Astrocyte (in vitro differentiated cells and primary cell): ENCODE measurements at places on chromosomes 3 and 15.

- DNase-seq: peak; percentile 26
Observed at GRCh38 chr15:34628577-34629152, 45.2 kb upstream of the GOLGA8B start.

DNA sequence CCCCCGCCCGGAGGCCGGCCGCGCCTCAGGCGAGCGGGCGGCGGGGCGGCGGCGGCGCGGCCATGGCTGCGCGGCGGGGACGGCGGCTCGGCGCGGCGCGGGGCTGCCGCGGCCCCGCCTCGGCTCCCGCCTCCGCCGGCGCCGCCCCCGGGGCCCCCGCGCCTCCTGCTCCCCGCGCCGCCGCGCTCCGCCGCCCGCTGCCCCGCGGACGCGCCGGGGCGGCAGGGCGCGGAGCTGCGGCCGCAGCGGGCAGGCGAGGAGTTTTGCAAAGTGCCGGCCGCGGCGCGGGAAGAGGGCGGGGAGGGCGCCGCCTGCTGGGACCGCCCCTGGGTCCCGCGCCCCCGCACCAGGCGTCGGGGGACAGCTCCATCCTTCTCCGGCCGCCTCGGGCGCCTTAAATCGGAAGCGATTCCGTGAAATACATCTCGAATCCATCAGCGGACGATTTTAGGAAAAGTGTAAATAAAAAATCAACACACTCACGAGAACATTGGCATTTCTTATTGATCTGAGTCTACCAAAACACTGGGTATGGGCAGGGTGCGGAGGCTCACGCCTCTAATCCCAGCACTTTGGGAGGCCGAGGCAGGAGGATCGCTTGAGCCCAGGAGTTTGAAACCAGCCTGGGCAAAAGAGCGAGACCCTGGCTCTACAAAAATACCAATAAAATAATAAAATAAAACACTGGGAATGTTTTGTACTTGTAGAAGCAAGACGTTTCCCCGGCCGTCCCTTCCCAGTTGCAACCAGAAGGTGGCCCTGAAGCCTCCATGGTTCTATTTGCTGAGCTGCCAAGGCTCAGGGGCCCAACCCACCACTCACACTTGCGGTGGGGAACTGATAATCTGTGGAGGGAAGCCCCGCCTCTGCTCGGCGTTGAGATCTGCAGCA is 136.9 kb downstream of the NUP210 start:
- no peak for DNase-seq

- no peak for DNase-seq
Observed at GRCh38 chr3:14950274-14950673, 2.9 kb downstream of the NR2C2 start.

- no peak for DNase-seq
Observed at GRCh38 chr15:42042602-42043400, 22.0 kb upstream of the PLA2G4E start.

- no peak for DNase-seq
Observed at GRCh38 chr3:156902916-156903315, 76.8 kb downstream of the LEKR1 start.

DNA sequence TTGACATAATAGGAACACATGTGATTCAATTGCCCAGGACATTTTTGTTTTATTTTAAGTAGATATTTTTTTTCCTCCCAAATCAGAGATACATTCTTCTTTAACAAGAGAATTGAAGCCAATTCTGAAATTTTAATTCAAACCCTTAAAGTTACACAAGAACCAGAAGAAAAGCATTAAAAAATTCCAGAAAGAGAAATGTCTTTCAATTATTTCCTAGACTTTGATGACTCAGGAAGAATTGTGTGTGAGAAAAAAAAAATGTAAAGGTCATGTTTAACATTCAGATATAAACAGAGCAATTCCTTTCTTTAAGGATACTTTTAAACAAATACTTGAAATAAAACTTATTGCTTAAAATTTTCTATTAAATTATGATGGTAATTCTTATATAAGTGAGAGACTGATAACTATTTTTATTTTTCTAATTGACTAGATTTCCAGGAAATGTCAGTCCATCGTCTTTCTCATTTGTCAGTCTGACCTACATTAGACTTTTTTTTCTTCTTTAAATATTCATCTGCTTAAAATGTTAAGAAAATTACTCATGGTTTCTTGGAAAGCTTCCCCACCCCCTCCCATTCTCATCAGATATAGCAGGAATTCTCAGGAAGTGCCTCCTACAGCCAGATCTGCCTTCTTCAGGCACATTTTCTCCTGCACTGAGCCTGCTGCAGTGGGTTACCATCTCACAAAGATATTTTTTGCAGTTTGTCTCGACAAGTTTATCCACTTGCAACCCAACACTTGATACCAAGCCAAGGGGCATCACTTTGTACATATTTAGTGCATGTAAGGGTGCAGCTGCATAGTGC is 261.8 kb upstream of the CBLB start:
- peak; percentile 89 for DNase-seq

DNA sequence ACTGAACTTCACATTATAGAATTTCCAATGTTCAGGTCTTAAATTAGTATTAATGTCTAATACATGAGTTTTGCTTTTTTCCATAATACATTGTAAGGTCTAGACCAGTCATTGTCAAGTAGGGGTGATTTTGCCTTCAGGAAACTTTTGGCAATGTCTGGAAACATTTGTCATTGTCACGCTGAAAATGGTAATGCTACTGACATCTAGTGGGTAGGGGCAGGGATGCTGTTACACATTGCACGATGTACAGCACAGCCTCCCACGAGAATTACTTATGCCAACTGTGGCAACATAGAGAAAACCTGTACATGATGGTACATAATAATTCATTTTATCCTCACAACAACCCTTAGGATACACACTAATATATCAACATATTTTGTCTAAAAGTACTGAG is 384.1 kb downstream of the CADM2 start:
- DNase-seq: no peak

GRCh38 chr3:81198756-81199155 is 562.7 kb downstream of the GBE1 start:
- DNase-seq: no peak

GRCh38 chr3:6168256-6168655 is 692.7 kb upstream of the GRM7 start:
- no peak for DNase-seq

- no peak for DNase-seq
Observed at GRCh38 chr3:138653567-138653966, 45.0 kb downstream of the FAIM start.

- DNase-seq: peak; percentile 22
Observed at GRCh38 chr3:61530355-61530754, 31.0 kb upstream of the PTPRG start.

DNA sequence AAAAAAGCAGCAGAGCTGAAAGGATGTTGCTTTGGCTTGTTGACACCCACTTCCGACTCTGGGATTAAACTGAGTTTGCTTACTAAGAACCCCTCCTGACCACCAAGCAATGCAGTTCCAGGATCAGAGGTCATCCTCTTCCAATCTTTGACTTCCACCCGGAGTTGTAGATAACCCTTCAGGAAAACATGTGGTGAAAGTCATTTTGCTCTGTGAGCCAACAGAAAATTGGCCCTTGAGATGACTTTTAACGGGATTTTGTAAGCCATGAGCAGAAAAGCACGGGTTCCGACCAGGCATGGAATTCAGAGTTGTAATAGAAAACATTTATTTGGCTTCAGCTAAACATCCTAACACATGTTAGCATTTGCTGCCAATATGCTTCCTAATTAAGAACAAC is 171.6 kb upstream of the NR2F2 start:
- no peak for DNase-seq

DNA sequence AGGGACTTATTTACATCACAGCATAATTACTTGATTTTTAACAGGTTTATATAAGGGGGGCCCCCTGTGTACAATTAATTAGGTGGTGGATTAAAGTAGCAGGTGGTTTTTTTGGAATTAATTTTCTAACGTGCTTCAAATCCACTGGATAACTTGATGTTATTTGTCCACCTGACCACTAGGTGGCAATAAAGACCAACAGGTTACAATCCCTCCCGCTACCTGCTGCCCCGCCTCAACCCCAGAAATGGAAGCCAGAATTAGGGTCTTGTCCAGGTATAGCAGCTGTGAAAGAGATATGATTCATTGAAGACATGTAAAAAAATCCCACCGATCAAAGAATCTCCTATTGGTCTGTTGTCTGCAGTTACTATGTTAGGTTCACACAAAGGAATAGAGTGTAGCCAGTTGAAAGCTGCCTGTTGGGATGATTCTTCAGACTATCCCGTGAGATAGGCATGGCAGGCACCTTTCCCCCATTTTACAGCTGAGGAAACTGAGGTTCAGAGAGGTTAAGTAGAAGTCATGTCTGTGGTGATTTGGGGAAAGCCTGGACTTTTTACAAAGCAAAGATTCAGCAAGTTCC is 44.0 kb downstream of the MFSD1 start:
- peak; percentile 10 for DNase-seq

DNA sequence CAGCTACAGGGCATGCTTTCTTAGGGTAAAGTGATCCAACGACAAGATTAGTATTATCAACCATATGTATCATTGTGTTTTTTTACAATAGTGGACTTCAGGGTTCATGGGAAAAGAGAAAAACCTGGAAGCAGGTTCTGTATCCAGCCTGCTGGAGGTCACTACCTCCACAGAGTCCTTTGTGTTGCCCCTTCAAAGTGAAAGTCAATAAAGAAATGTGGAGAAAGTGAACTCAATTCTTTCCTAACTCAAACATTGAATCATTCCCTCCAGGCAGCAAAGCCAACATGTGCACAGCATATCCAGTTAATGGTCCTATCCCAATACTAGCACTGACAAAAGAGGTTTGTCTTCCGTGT is 45.4 kb downstream of the FGF7 start:
- no peak for DNase-seq

- DNase-seq: no peak
Observed at GRCh38 chr15:62337934-62338333, 172.8 kb upstream of the C2CD4B start.
